CD8-positive, alpha-beta memory T cell (primary cell): ENCODE measurements at places on chromosomes 1 and 21. TPM values are rescaled to one million over a fixed set of nuclear protein-coding genes. Genes with fewer than 3 reads are reported as not detected.
A peak's percentile ranks its signal among the peaks of the same experiment; 100 is the strongest.

DNA sequence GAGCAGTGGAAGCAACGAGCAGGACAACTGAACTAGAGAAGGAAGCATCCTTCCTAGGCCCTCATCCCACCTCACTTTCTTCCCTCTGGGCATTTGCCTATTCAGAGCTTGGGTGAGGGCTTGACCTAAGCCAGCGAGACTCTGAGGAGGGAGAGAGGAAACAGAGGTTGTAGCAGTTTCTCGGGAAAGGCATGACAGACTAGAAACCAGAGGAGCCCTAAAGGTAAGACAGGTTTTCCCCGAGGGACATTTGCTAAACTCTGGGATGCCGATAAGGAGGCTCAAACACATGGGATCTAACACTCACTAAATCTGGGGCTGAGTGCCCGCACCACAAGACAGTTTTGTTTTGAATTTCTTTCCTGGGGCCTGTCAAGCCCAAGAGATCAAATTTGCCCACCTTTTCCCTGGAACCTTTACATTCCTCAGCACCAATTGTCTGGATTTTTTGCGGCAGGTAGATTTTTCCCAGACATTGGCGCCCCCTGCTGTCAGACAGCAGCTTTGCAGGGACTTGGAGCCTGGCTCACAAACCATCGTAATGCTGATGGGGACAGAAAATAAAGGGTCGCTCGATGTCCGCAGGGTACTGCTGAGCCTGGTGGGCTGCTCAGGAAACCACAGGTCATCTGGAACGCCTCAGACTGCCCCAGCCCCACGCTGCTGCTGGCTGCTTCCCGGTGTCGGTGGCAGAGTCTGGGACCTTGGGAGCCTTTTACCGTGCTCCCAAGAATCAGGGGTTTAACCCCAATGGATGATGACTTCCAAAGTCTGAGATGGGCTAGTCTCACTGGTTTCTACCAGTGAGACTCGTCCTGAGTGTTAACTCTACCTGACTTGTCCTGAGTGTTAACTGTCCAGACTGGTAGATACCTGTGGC, 23.4 kb upstream of the TSPAN2 start:
- DNase-seq = peak; percentile 51
- H3K27ac ChIP-seq = no peak overlapping the region
- no peaks in the 10 kb centered on the region for H3K4me1 ChIP-seq
- no peak overlapping the region for H3K4me3 ChIP-seq

GRCh38 chr1:101178688-101179491, 57.9 kb upstream of the S1PR1 start:
- peak overlapping the region; percentile 2 for H3K4me3 ChIP-seq
- no peak overlapping the region for H3K27ac ChIP-seq
- no peaks in the 10 kb centered on the region for H3K27me3 ChIP-seq
- no peaks in the 10 kb centered on the region for H3K36me3 ChIP-seq
- H3K4me1 ChIP-seq = peaks cover 21% of the 10 kb centered on the region

- no peak overlapping the region for H3K4me3 ChIP-seq
- no peak overlapping the region for H3K27ac ChIP-seq
- no peaks in the 10 kb centered on the region for H3K4me1 ChIP-seq
- DNase-seq = no peak
- H3K36me3 ChIP-seq = no peaks in the 10 kb centered on the region
Measured at GRCh38 chr1:197614916-197615692, 160.2 kb downstream of the DENND1B start.

ATP5PF gene
- total RNA-seq = 197 TPM

DNA sequence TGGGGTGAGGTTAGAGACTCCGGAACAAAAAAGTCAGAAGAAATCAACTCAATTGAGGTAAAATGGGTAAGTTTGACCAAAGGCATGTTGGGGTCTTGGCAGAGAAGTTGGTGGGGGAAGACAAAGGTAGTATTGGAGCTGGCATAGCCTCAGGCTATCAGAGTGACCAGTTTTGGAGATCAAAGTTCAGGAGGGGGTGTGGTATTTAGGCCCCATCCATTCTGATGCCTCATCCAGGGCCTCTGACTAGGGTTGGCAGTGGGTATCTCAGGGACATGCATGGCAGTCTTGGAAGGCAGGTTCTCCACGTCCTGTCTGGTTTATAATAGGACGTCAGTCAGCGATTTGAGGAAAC, 73.2 kb upstream of the TRABD2B start:
- DNase-seq = no peak
- H3K27ac ChIP-seq = no peak overlapping the region
- no peaks in the 10 kb centered on the region for H3K36me3 ChIP-seq
- no peak overlapping the region for H3K4me3 ChIP-seq
- H3K4me1 ChIP-seq = no peaks in the 10 kb centered on the region
- H3K27me3 ChIP-seq = no peaks in the 10 kb centered on the region

FNDC10 gene
- total RNA-seq = 3.1 TPM

DNA sequence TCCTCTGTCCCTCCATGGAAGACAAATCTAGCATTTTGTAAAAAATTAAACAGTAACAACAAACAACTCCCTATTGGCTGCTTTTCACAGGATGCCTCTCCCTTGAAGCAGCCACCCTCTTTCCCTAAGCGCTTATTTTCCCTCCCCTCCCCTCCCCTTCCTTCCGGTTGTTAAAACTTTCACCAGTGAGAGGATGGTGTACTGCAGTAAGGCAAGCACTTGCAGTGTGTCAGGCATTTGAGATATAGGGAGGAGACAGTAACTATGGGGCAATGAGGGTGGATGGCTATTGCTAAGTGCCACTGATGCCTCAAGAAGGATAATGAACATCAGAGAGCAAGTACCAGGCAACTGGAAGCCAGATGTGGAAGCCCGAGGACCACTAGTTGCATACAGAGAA, 19.1 kb upstream of the KIAA1614 start:
- DNase-seq = no peak
- H3K4me1 ChIP-seq = no peaks in the 10 kb centered on the region
- H3K36me3 ChIP-seq = no peaks in the 10 kb centered on the region

TSSK3 gene
- total RNA-seq = 1.1 TPM

S100A7A gene
- not detected for total RNA-seq

DNA sequence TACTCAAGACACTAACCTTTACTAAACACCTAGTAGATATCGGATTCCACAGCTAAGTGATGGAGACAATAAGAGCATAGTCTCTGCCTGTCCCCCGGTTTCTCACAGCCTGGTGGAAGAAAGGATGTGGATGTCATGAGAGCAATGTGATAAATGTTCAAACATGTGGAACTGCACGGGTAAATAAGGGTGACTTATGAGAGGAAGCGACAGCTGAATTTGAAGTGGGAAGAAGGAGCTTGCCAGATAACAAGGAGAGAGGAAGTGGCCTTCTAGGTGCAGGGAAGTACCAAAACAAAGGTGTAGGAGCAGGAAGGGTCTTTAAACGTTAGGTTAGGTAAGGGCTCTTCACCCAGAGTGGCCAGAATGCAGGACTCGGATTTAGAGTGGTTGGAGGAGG, 178.6 kb upstream of the NRIP1 start:
- no peak overlapping the region for H3K27ac ChIP-seq
- no peak for DNase-seq
- no peak overlapping the region for H3K4me3 ChIP-seq
- H3K4me1 ChIP-seq = no peaks in the 10 kb centered on the region

DNA sequence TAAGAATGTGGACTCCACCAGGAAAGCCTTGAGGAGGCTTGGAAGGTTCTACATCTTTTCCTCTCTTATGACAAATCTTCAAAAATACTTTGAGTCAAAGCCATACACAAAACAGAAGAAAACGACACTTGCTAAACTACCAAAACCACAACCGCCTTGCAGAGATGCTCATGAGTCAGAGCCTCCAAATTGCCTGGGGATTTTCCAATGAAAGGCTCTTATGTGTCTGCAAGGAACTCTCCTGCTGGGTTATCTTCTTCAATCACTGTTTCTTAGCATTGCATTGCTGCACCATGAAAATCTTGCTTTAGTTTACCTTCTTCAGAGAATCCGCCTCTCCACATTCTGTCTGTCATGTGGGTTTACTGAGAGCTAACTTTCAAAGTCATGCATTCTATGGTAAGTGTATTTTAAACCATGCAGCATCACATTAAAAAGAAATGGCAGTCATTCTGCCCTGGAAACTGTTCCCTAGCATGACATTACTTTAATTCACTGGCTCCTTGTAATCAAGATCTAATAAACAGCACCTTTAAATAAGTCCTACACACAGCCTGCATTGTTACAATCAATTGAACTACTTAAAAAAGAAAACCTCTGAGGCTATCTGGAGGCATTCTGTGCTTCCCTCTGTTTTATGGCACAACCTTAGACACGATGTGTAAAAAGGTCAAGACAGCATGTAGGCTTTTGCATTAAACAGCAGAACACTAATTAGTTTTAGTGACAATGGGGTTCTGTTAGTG, 210.0 kb upstream of the FOXD3 start:
- DNase-seq = no peak
- H3K27me3 ChIP-seq = no peaks in the 10 kb centered on the region
- no peak overlapping the region for H3K27ac ChIP-seq
- no peaks in the 10 kb centered on the region for H3K36me3 ChIP-seq
- no peak overlapping the region for H3K4me3 ChIP-seq

DNA sequence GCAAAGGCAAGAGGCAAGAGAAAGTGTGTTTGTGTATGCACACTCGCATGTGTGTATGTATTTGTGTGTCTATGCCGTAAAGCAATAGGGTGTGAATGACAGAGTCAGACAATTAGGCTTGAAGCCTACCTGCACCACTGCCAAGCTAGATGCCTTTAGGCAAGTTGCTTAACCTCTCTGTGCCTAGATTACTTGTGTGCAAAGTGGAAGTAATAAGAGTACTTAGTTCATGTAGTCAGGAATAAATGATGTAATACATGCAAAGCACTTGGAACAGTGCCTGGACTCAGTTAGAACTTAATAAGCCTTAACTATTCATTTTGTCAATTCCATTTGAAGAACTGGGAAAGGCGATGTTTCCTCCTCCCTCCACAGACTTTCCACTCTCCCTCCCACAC, 31.7 kb downstream of the LAMB3 start:
- no peak for DNase-seq

TFAP2E gene
- 0.69 TPM for total RNA-seq

DNA sequence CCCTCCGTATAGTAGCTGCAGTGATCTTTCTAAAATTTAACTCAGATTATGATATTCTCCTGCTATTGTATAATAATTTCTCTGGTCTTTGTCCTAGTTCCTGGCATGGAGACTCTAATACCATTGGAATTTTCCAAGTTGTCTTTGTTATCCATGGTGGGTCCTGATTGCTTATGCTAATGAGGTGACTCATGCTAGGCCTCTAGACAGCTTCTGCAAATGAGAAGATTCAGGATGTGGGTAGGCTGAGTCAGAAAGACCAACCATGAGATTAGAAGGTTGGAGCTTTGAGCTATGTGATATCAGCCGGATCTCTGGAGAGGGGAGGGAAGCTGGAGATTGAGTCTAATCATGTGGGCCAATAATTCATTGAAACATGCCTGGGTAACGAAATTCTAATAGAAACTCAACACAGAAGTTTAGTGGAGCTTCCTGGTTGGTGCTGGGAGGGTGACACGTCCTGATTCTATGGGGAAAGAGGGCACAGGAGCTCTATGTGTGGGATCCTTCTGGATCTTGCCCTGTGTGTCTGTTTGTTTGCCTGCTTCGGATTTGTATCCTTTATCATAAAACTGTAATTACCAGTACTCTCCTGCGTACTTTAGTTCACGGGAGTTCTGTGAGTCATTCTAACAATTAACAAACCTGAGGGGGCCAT, 73.2 kb upstream of the CNIH3 start:
- H3K4me3 ChIP-seq = no peak overlapping the region
- DNase-seq = no peak
- no peak overlapping the region for H3K27ac ChIP-seq
- no peaks in the 10 kb centered on the region for H3K27me3 ChIP-seq
- no peaks in the 10 kb centered on the region for H3K4me1 ChIP-seq

DNA sequence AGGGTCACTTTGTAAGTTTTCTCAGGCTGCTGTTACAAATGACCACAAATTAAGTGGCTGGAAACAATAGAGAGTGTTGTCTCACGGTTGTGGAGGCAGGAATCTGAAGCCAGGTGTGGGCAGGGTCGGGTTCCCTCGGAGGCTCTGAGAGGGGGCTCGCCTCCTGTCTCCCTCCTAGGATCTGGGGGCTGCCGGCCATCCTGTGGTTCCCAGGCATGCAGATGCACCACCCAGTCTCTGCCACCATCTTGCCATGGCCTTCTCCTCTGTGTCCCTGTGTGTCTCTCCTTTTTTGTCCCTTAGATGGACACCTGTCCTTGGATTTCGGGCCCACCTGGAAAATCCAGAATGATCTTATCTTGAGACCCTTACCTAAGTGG, 4.8 kb downstream of the TP73 start:
- no peak overlapping the region for H3K27ac ChIP-seq
- H3K4me3 ChIP-seq = no peak overlapping the region
- H3K4me1 ChIP-seq = no peaks in the 10 kb centered on the region
- H3K36me3 ChIP-seq = no peaks in the 10 kb centered on the region
- DNase-seq = no peak

DNA sequence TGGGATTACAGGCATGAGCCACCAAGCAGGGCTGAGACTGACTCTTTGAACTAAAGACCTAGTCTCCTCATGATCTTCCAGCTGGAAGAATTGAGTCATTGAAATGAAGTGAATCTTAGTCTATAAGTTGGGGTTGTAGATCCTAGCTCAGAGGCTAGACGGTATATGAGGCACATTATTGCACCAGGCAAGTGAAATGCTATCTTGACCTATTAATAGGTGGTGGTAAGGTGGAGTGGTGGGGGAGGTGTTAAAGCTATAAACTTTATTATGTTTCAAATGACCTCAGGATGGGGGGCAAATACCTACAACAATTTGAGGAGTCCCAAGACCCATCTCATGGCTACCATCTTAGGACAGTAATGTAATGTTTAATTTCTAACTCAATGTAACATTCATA, 36.8 kb upstream of the SLC16A1 start:
- no peaks in the 10 kb centered on the region for H3K27me3 ChIP-seq
- H3K4me1 ChIP-seq = no peaks in the 10 kb centered on the region
- DNase-seq = no peak
- no peak overlapping the region for H3K4me3 ChIP-seq
- no peaks in the 10 kb centered on the region for H3K36me3 ChIP-seq

SLC27A3 gene
- 11.3 TPM for total RNA-seq

- peaks cover 13% of the 10 kb centered on the region for H3K4me1 ChIP-seq
- H3K36me3 ChIP-seq = no peaks in the 10 kb centered on the region
- no peaks in the 10 kb centered on the region for H3K27me3 ChIP-seq
Measured at GRCh38 chr1:165841582-165842017, 14.2 kb downstream of the UCK2 start.
